ENCODE measurements at places on chromosomes 2 and 18.

- DNase-seq, result no peak
These were observed 455.7 kb downstream of the TSN start for GRCh38 chr2:122210898-122211856.

GRCh38 chr2:88165332-88166003 lies 4.7 kb upstream of the THNSL2 start:
- DNase-seq, result no peak

GRCh38 chr2:38248255-38248654 lies 128.8 kb downstream of the ATL2 start:
- no peak for DNase-seq

DNA sequence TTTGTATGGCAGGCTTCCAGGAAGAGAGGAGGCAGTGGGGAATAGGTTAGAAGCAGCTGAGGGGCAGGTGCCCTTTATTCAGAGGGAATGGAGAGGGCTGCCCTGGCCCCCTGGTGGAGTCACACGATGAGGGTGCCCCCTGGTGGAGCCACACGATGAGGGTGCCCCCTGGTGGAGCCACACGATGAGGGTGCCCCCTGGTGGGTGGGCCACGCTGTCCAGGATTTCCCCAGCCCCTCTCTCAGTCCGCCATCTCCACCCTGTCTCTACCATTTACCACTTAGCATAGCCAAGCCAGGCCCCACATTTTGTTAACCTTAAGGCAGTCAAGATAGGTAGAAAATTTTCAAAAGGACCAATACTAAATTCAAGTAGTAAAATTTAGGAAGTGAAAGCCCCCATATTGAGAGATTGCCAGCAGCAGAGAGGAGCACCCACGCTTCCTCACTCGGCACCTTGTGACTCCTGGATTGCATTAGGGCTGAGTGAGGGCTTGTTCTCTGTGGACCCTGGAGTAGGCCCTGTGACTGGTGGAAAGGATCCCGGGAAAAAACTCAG lies 10.4 kb upstream of the FAM228A start:
- DNase-seq, result peak; percentile 31
